Stimulated activated effector memory CD8-positive, alpha-beta T cell treated with anti-CD3 and anti-CD28 coated beads, Interleukin-12 subunit alpha, Interleukin-12 subunit beta, amount 100 ng/mL, for 72 hours (primary cell): ENCODE measurements at places on chromosomes 16 and 17.

DNA sequence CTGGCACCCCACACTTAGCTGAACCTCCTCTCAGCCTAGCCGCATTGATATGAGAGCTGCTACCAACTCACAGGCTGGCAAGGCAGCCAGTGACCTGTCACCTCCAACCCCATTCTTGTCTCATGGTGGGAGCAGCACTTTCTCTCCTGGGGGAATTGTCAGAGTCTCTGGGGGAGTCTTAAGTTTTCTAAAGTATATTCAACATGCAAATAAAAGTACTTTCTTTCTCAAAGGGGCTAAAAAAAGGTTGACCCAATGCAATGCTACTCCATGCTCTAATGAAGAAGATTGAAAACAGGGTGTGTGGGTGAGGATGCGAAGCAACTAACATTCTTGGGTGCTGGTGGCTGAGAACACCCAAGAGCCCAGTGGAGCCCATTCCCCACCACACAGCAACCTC lies 53.1 kb upstream of the SREBF1 start:
- DNase-seq = no peak

DNA sequence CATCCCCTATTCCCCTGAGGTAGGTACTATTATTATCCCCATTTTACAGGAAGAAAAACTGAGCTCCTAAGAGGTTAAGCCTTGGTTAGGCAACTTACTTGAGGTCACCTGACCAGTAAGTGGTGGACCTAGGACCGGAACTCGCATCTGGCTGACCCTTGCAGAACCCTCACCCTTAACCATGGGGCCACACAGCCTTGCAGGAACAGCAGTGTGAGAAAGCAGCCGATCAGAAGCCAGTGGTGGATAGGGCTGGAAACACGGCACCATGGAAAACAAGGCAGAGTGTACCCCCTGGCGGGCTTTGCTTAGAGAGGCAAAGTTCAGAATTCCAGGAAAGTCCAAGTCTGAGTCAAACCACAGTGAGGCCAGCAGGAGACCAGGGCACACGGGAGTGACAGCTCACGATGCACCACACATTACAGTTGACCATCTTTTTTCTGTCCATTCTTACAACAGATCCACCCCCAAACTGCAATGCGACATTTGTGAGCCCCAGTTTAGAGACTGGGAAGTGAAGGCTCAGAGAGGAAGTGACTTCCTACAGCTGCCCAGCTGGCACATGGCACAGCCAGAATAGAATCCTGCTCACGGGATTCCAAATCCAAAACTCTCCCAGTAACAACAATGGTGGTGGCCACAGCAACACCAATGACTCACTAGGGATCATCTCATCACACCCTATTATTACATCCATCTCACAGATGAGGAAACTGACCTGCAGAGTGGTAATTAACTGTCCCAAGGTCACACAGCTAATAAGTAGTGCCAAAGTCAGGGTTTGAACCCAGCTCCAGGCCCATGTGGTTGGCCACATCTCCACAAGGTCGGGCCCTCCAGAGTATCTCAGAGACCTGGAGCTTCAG lies 20.3 kb downstream of the KIFC3 start:
- DNase-seq = no peak

- DNase-seq = no peak
Measured at GRCh38 chr16:79876332-79876730, 275.8 kb upstream of the MAF start.

DNA sequence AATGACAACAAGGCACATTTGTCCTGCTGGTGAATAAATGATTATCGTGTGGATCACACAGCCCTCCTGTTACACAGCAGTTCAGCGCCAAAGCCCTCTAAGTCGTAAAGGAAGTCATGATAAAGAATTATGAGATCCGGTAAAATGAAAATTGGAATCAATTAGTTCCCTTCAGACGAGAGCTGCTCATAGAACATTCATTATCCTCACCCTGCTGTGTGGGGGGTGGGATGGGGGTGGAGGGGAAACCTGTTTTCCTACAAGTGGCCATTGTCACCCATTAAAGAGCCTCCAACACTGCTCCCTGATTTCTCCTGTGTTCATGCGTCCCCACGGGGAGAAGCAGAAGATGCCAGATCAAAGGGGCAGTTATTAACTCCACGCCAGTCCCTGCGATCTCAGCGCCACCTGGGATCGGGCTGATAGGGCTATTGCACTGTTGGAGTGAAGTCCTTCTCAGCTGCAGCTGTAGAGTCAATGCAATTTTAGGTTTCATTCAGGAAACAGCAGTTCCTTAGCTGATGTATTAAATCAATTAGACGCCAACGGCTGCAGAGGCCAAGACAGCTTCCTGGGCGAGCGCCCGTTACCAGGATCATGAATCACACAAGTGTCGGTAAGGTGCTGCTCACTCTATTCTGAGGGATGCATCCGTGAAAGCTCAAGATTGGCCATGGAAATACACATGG lies 19.2 kb upstream of the CACNG4 start:
- DNase-seq = no peak

GRCh38 chr16:78437352-78437968 lies 338.0 kb downstream of the WWOX start:
- DNase-seq = peak; percentile 5

DNA sequence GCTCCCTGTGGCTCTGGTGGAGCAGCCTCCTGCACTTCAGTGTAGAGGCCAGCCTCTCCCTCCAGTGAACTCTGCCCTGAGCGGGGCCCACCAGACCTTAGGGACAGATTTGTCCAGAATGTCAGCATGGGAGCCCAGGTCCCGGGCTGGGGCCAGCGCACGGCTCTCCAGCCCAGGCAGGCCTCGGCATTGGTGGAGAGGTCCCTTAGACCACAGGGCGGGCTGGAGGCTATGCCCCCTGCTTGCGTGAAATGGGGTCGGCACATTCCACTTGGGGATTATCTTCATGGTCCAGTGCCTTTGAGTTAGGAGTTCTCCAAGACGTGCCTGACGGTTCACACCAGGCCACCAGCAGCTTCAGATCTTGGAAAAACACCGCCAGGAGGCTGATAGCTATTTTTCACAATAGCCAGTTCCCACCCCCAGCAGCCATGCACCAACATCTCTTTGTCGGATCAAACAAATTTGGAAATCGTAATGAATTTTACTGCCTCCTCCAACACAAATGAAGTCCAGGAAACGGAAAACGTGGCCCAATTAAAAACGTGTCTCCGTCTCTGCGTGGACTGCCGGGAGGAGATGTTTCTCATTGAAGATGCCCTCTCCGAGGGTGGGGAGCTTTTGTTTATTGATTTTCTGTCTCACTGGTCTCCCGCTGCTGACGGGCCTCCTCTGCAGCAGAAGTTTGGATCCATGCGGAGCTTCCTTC lies 110.0 kb upstream of the CIBAR2 start:
- no peak for DNase-seq

DNA sequence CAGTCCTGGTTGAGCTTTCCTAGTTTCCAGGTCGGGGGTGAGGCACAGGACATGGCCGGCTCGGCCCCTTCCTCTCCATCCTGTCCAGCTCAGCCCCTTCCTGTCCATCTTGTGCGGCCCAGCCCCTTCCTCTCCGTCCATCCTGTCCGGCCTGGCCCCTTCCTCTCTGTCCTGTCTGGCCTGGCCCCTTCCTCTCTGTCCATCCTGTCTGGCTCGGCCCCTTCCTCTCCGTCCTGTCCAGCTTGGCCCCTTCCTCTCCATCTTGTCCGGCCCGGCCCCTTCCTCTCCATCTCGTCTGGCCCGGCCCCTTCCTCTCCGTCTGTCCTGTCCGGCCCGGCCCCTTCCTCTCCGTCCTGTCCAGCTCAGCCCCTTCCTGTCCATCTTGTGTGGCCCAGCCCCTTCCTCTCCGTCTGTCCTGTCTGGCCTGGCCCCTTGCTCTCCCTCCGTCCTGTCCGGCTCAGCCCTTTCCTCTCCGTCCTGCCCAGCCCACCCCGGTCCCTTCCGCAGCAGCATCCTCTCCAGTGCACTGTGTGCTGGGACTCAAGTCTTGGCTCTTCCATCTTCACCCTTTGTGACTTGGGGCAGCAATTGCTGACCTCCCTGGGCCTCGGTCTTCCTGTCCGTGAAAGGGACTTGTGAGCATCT lies 5.5 kb upstream of the ZNF750 start:
- no peak for DNase-seq

GRCh38 chr17:35548208-35548810 lies 10.8 kb upstream of the SLFN12L start:
- DNase-seq = no peak

DNA sequence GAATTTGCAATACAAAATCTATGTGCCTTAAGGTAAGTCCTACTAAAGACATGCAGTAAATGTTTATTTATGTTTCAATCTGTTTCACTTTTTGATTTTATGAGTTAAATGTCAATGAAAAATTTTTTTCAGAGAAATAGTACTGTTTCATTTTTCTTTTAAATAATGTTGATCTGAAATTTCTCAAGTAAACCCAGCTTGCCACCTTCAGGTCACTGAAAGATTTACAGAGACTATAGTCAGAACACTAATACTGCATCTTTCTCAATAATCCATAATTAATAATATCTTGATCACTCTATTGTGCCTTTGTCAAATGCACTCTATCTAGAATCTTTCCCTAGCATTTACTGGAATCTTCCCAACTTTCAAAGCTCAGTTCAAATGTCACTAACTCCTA lies 6.5 kb upstream of the DHX40 start:
- no peak for DNase-seq

DNA sequence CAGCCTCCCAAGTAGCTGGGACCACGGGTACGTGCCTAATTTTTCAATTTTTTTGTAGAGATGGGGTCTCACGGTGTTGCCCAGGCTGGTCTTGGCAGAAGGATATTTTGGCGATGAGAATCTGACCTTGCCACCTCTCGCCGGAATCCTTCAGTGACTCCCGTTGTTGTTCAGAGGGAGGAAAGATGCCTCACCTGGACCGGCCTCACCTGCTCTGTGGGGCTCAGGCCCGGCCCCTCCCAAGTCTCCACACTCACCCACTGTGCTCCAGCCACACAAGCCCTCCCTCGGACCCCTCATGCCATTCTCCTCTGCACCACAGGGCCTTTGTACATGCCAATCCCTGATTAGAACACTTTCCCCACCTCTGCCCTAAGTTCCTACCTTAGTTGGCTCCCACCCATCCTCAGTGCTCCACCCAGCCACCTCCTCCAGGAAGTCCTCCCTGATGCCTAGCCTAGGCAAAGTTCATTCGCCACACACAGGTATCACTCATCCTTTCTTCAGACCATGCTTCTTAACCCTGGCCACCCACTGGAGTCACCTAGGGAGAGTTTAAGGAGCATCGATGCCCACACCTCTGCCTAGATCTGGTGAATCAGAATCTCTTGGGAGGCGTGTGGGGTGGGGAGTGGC lies 136.1 kb downstream of the GSG1L start:
- DNase-seq = no peak

DNA sequence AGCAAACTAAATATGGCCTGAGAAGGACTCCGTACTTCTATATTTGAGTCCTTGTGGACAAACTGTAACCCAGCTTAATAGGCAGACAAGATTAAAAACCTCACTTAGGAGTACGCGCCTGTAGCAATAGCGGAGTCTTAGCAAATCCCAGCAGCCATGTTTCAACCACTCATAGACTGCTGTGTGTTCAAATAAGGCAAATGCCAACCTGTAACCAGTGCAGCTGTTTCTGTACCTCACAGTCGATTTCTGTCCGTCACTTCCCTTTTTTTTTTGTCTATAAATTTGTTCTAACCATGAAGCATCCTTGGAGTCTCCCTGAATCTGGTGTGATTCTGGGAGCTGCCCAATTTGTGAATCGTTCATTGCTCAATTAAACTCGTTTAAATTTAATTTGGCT lies 30.2 kb downstream of the TANC2 start:
- no peak for DNase-seq

GRCh38 chr16:88960516-88960915 lies 16.5 kb downstream of the CBFA2T3 start:
- no peak for DNase-seq

GRCh38 chr17:80649672-80650330 lies 105.2 kb downstream of the RPTOR start:
- peak; percentile 29 for DNase-seq

DNA sequence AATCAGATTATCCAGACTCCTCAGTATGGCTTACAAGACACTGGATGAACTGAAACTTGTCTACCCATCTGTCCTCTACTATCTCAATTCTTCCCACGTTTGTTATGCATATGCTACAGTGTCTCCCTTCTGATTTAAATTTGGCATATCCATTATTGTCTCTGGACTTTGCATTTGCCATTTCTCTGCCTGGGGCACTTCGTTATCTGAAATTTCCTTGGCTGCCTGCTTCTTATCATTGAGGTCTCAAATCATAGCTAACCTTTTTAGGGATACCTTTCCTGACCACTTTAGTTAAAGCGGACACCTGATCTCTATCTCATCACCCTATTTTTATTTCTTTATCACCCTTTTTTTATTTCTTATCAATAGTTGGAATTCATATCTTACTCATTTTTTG lies 853.4 kb downstream of the KCNJ2 start:
- no peak for DNase-seq

DNA sequence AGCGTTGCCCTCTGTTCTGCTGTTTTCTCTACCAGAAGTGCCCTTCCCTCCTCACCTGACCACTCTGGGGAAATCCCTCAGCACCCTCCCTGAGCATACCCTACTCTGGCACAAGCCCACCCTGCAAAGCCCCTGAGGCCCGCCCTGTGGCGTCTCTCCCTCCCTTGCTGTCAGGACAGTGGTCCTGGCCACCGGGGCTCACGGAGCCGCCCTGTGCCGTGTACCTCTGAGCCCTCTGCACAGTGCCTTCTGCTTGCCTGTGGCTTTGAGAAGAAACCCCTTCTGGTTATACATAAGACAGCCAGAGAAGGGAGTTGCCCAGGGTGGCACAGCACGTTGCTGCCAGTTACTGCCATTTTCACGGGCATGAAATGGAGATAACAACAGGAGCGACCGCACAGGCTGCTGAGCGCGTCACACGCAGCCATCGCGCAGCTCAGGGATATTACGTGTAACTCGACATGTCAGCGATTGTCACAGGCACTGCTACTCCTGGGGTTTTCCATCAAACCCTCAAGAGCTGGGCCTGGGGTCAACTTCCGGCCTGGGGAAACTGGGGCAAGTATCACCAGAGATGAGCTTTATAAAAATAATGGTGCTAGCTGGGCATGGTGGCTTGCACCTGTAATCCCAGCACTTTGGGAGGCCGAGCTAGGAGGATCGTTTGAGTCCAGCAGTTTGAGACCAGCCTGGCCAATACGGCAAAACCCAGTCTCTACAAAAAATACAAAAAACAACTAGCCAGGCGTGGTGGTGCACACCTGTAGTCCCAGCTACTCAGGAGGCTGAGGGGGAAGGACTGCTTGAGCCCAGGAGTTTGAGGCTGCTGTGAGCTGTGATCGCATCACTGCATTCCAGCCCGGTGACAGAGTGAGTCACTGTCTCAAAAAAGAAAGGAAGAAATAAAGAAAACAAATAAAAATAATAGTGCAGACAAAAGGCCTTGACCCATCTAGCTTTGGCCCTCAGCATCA lies 14.8 kb downstream of the SCGB1C2 start:
- DNase-seq = no peak
